Upper lobe of left lung (tissue), 6 donors: ENCODE measurements at places on chromosomes 6 and 20. TPM values are rescaled to one million over a fixed set of nuclear protein-coding genes. Genes with fewer than 3 reads are reported as not detected.

Gene HTR1E
- not detected for total RNA-seq

Gene MAP3K5
- 41.6 TPM for total RNA-seq

Gene COL12A1
- 55.8 TPM for total RNA-seq

Gene PFDN4
- total RNA-seq = 38.8 TPM

Gene MRAP2
- total RNA-seq = 0.40 TPM

Gene PLCB4
- 8.0 TPM for total RNA-seq

Gene L3MBTL1
- 50.3 TPM for total RNA-seq

Gene GRM1
- total RNA-seq = not detected

DNA sequence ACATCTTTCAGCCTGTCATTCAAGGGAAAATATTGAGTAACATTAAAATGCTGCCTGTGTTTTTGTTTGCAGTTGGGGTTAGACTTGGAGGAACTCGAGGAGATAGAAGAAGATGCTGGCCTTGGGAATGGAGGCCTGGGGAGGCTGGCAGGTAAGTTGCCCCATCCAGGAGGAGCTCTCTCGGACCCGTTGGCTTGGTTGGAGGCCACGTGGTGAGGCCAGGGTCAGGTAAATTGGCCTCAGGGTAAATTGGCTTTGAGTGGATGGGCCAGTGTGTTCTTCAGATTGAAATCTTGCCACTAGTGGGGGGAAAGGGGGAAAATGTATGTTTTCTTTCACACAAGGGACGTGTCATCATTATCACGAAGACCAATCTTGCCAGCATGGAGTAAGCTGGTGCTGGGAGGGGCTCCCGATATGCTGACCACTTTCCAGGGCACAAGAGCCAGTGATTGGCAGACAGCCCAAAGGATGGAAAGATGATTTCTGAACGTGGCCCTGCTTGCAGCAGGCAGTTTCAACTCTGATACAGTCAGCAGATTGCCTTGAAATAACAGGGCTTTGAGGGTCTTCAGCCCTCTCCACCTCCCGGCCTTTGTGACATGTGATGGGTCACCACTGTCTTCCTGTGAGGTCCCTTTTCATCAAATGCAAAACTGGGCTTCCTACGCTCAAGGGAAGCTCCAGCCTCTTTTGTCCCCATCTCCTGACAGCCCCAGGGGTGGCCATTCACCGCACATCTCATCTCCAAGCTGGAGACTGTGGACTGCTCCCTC is 21.4 kb downstream of the PYGB start:
- H3K36me3 ChIP-seq = peaks cover 34% of the 10 kb centered on the region
- H3K4me3 ChIP-seq = no peak overlapping the region
- no peak for DNase-seq
- no peak overlapping the region for H3K27ac ChIP-seq
- H3K27me3 ChIP-seq = no peaks in the 10 kb centered on the region

GRCh38 chr20:4252005-4252404 is 236.6 kb upstream of the RNF24 start:
- H3K27me3 ChIP-seq = peaks cover 19% of the 10 kb centered on the region
- H3K4me3 ChIP-seq = no peak overlapping the region
- H3K27ac ChIP-seq = no peak overlapping the region
- DNase-seq = no peak
- H3K4me1 ChIP-seq = peaks cover 12% of the 10 kb centered on the region

GRCh38 chr20:16617056-16617455 is 43.8 kb upstream of the KIF16B start:
- H3K27me3 ChIP-seq = no peaks in the 10 kb centered on the region
- H3K36me3 ChIP-seq = no peaks in the 10 kb centered on the region
- no peak overlapping the region for H3K27ac ChIP-seq

DNA sequence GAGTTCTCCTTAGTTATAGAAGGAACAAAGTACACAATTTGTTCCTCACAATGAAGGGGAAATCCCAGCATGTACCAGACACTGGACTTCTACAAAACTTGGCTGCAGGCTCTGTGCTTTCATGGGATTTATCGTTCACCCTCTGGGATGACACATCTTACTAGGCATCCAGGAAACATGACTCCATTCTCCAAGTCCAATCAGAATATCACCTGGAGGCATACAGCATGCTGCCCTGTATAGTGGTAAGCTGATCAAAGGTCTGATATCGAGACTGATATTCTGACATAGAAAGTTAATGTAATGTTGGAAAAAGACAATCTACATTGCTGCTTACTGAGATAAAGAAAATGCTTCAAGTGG is 6.7 kb downstream of the RWDD2A start:
- no peak overlapping the region for H3K27ac ChIP-seq
- DNase-seq = no peak
- no peaks in the 10 kb centered on the region for H3K27me3 ChIP-seq

DNA sequence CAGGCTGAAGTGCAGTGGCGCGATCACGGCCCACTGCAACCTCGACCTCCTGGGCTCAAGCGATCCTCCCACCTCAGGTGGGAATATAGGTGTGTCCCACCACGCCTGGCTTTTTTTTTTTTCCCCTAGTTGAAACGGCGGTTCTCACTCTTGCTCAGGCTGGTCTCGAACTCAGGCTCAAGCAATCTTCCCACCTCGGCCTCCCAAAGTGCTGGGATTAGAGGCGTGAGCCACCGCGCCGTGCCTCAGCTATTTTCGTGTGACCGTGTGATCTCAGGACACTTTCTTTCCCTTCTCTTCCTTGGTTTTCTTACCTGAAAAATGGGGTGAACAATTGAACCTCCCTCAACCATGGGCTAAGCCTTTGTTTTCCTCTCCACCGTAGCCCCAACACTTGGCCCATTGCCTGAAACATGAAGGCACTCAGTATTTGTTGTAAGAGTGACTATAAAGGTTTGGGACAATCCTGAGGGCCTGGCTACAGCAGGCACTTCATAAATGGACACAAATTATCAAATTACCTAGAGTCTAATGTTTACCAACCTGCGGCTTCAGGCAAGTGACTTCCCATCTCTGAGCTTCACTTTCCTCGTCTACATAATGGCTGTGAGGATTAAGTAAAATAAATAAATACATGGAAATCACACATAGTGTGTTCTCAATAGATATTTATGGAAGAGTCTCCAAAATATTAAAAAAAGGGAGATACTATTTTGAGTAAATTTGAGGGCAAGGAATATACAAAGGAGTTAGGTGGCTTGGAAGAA is 31.4 kb upstream of the ID1 start:
- peak overlapping the region; percentile 89 for H3K27ac ChIP-seq
- H3K27me3 ChIP-seq = no peaks in the 10 kb centered on the region
- H3K4me1 ChIP-seq = peaks cover 40% of the 10 kb centered on the region
- DNase-seq = peak; percentile 46
- H3K36me3 ChIP-seq = no peaks in the 10 kb centered on the region

DNA sequence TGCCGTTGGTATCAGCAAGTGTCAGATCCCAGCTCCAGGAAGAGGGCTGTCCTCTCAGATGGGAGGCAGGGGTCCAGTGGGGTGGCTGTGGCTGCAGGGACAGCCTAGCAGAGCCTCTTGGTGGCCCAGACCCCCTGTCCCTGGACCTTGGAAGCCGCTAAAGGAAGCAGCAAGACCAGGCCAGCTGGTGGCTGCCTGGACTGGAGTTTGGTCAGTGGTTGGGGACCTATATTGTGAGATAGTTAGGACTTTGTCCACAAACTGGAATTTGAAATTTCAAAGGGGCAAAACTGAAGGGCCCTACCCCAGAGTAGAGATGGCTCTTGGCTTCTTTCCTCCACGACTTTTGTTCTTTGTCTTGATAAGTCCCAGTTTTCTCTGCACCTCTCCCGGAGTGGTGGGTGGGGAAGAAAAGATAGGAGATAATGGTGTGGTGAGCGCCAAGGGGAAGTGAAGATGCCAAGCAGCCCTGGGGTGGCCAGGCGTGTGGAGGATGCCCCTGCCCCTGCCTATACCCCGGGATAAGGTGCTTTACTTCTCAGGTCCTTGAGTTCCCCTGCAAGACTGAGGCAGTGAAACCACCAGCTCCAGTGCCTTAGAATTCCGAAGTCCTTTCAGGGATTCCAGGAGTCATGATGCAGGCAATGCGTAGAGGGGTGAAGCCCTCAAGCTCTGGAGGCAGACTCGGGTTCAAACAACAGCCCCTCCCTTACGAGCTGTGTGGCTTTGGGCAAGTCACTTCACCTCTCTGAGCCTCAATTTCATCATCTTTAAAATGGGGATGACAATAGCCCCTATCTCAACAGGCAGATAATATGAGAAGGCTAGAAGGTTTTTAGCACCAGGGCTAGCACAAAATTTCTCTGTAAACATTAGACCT is 40.2 kb downstream of the HNF4A start:
- H3K4me1 ChIP-seq = no peaks in the 10 kb centered on the region
- no peaks in the 10 kb centered on the region for H3K36me3 ChIP-seq
- no peak overlapping the region for H3K27ac ChIP-seq
- H3K27me3 ChIP-seq = no peaks in the 10 kb centered on the region

GRCh38 chr6:47094241-47094925 is 52.3 kb upstream of the ADGRF1 start:
- H3K4me3 ChIP-seq = no peak overlapping the region
- no peak overlapping the region for H3K27ac ChIP-seq
- DNase-seq = no peak
- H3K36me3 ChIP-seq = no peaks in the 10 kb centered on the region

GRCh38 chr6:111573892-111574797 is 31.5 kb downstream of the TRAF3IP2 start:
- DNase-seq = no peak
- H3K4me1 ChIP-seq = peaks cover 28% of the 10 kb centered on the region
- no peak overlapping the region for H3K4me3 ChIP-seq

GRCh38 chr6:64006246-64006645 is 370.6 kb downstream of the PHF3 start:
- no peak for DNase-seq
- no peaks in the 10 kb centered on the region for H3K27me3 ChIP-seq
- H3K4me1 ChIP-seq = no peaks in the 10 kb centered on the region
- H3K4me3 ChIP-seq = no peak overlapping the region

- no peak overlapping the region for H3K27ac ChIP-seq
- no peaks in the 10 kb centered on the region for H3K36me3 ChIP-seq
- no peaks in the 10 kb centered on the region for H3K4me1 ChIP-seq
- DNase-seq = no peak
- no peaks in the 10 kb centered on the region for H3K27me3 ChIP-seq
- H3K4me3 ChIP-seq = no peak overlapping the region
These were observed 195.2 kb upstream of the PROKR2 start for GRCh38 chr20:5511930-5512329.

DNA sequence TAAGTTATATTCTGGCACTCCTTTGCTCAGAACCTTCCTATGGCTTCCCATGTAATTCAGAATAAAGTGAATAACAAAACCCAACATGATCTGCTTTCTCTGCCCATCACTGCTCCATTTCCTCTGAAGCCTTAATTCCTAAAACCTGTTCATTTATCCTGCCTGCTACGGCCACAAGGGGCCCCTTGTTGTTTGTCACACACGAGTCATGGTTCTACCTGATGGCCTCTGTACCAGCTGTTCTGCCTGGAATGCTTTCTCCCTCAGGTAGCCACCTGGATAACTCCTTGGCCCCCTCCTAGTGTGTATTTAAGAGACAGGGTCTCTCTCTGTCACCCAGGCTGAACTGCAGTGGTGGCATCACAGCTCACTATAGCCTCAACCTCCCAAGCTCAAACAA is 26.8 kb downstream of the ERGIC3 start:
- H3K27me3 ChIP-seq = no peaks in the 10 kb centered on the region
- no peaks in the 10 kb centered on the region for H3K4me1 ChIP-seq
- no peak overlapping the region for H3K4me3 ChIP-seq
